ENCODE measurements at places on chromosomes 7 and 10.

GRCh38 chr10:1177936-1178335, 121.8 kb downstream of the WDR37 start:
- no peak for DNase-seq

GRCh38 chr10:108005627-108006026, 841.1 kb upstream of the SORCS1 start:
- DNase-seq, result no peak

DNA sequence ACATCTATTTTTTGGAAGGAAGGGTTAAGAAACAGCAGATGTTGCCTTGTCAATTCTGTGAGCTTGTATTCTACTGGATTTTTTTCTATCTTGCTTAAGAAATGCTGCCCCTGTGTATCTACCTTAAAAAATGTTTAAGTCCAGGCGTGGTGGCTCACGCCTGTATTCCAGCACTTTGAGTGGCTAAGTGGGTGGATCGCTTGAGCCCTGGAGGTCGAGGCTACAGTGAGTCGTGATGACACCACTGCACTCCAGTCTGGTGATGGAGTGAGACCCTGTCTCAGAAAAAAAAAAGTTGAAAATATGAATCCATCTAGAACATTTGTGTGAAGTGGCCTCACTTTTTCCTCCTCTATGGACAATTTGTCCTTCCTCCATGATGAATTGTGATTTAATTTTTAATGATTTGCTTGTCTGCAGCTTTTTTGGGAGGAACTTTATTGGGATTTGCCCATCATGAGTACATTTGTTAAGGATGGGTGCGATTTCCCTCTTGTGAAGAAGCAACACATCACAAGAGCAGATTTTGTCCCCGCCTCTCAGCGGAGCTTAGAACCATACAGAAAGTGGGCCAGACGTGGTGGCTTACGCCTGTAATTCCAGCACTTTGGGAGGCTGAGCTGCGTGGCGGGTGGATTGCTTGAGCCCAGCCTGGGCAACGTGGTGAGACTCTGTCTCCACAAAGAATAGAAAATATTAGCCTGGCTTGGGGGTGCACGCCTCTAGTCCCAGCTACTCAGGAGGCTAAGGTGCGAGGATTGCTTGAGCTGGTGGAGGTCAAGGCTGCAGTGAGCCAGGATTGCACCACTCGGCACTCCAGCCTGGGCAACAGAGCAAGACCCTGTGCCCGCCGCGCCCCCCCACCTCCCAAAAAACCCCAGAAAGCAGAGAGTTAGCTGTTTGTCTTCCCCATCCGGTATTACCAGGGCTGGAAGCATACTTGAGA, 57.7 kb downstream of the DNAJB6 start:
- no peak for DNase-seq

GRCh38 chr7:99679032-99679399, 780 bp downstream of the CYP3A5 start:
- no peak for DNase-seq

- DNase-seq, result no peak
Observed at GRCh38 chr7:24956021-24956420, 24.0 kb downstream of the OSBPL3 start.

GRCh38 chr10:27660268-27660667, 85.4 kb downstream of the MKX start:
- DNase-seq, result no peak

DNA sequence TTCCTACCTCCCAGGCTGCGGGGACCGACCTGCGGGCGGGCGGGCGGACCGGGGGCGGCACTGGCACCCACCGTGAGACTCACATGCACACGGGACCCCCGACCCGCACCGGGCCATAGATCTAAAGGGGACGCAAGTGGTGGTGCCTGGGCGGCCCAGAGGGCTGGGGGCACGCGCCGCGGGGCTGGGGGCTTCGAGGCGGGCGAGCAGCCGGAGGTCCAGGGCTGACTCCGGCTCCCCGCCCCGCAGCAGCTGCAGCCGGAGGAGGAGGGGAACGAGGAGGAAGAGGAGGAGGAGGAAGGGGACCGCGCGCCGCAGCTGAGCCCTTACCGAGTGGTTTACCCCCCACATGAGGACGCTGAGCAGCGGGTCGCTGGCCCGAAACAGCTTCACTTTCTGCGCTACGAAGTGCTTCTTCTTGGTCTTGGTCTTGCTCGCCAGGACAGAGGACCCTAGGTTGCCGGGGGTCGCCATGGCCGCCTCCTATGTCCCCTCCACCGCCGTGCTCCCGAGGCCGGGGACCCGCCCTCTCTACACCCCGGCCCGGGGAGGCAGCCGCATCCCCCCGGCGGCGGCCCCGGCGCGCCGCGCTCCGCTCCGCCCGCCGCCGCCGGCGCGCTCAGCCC, 412 bp downstream of the PIP4K2A start:
- DNase-seq, result peak; percentile 25

- no peak for DNase-seq
Observed at GRCh38 chr10:16116404-16117304, 256.3 kb upstream of the MINDY3 start.

DNA sequence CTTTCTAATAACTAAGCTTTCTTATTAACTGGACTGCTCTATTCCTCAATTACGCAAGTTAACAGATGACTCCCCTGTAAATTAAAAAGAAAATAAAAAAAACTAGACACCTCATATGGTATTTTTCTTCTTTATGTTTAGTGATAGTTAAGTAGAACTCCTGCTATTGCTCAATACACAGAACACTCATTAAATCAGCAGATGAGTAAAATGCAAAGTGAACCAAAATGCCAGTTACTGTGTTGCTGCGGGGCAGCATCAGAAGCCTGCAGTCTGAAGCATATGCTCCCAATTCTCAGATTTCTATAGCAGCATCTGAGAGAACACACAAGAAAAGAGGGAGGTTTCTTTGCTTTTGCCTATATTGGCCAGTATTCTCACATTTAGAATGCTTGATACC, 28.4 kb downstream of the CDK6 start:
- no peak for DNase-seq

DNA sequence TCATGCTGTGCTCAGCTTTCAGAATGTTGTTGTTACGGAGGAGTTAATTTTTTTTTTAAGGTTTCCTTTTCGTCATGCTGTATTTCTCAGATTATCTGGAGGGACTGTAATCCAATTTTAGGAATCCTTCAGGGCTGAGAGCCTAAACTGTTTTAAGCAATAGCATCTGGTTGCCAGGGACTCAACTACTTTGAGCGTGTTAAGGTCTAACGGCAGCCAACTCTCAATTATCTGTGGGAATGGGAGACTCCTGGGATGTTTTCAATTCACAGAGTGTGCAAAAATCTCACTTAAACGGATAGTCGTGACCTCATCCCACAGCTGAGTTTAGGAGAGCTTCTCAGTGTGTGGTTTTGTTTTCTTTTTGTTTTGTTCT, 291.7 kb downstream of the AUTS2 start:
- DNase-seq, result no peak

DNA sequence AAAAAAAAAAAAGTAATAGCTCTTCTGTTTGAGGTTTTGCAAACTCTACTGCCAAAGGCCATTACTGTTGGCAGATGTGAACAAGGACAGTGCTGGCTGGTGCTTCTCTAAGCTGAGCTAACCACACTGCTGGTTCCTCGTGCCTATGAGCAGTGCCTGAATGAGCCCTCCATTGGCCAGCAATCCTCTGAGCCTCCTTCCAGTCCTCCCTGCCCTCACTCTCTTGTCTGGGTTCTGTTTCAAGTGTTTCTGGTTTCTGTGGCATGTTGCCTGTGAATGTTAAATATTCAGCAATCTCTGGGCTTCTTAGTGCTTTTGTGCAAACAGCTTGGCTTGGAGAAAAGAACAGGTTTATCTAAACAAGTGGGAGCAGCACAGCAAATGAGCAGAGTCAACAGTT, 161.3 kb upstream of the AUTS2 start:
- DNase-seq, result no peak

DNA sequence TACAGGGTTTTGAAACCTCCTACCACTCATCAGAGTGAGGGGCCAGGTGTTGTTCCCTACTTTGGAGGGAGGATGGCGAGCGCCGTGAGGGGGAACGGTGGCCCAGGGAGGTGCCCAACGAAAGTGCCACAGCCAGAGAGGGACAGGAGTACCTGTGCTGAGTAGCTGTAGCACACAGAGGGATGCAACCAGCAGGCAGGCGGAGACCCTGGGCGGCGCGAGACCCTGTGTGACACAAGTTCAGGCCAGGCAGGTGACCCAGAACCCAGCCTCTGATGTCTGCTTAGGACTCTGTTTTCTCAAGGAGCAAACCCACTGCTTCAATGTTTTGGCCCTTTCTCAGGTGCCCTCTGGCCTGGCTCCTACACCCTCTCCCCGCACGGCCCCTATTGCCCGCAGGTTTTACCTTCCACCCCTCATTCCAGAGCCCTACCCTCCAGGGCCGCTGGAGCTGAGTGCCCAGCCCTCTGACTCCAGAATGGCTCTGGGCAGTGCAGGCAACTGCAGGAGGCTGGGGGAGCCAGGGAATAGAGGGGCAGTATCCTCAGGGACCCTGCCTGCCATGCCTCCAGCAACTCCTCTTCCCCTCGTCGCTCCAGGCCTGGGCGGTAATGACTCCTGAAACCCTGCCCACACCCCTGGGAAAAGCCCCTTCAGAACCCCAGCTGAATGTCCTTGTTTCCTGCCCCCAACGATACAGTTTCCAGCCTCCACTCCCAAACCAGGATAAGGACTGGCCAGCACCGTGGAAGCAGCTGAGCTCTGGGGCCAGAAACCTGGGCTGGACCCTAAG, 164.1 kb upstream of the RHEB start:
- DNase-seq, result no peak

DNA sequence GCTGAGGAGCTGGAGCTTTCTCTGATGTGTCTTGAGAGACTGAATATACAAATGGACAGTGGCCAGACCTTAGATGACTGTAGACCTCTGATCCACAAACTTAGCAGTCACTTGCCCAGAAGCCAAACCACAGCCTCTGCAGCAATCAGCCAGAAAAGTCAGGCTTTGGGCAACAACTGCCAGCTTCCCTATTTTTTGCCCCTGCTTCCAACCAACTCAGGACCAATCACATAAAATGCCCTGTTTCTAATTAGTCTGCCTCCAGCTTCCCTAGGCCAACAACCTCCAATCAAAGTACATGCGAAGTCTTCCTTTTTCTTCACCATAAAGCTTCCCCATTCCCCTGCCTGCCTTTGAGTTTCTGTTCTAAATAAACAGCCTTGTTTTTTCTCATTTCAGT, 37.8 kb upstream of the CACUL1 start:
- DNase-seq, result no peak

GRCh38 chr10:74924251-74924963, 98.0 kb downstream of the KAT6B start:
- no peak for DNase-seq

DNA sequence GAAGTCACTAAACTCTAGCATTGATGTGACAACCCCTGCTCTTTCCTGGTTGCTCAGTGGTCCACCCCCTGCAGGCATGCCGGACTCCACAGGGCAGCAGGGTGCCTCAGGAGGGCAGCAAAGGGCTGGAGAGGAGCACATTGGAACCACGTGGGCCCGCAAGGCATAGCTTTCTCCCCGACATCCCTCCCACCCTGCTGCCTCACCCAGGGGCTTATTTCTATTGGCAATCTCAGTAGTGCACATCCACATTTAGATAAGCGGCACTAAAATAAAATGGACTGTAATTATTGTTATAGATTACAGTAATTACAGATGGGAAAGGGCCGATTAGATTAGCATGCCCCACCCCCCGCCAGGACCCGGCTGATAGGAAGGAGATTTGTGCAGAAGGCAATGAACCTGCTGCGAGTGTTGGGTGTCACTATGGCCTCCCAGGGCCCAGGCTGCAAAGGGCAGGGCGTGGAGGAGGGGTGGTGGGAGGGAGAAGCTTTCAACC, 580.1 kb downstream of the GRID1 start:
- no peak for DNase-seq

DNA sequence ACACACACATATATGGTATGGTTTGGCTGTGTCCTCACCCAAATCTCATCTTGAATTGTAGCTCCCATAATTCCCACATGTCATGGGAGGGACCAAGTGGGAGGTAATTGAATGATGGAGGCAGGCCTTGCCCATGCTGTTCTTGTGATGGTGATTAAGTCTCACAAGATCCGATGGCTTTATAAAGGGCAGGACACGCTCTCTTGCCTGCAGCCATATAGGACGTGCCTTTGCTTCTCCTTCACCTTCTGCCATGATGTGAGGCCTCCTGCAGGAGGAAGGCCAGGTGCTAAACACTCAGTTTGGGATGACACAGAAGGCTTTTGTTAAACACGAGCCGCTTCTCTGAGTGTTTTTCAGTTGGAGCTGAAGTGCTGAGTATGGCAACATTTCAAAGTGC, 205.3 kb upstream of the KLF6 start:
- no peak for DNase-seq

DNA sequence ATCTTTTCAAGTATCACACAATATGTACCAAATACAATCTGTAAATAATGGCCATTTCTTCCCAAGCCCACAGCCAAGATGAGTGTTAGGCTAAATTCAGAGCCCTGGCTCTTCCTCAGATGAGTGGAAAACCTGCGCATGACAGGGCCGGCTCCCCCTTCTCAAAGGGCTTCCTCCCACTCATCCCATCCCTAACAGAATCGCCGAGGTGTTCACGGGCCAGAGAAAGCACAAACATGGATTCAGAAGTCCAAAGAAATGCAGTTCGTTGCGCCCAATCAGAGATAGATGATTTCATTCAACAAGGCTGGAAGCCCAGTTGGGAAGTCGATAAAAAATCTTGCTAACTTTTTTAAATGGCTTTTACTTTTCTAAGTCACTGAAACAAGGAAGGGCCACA, 121.8 kb downstream of the UBE2H start:
- DNase-seq, result no peak

- DNase-seq, result no peak
Observed at GRCh38 chr7:75055830-75056772, 17.5 kb downstream of the RCC1L start.

DNA sequence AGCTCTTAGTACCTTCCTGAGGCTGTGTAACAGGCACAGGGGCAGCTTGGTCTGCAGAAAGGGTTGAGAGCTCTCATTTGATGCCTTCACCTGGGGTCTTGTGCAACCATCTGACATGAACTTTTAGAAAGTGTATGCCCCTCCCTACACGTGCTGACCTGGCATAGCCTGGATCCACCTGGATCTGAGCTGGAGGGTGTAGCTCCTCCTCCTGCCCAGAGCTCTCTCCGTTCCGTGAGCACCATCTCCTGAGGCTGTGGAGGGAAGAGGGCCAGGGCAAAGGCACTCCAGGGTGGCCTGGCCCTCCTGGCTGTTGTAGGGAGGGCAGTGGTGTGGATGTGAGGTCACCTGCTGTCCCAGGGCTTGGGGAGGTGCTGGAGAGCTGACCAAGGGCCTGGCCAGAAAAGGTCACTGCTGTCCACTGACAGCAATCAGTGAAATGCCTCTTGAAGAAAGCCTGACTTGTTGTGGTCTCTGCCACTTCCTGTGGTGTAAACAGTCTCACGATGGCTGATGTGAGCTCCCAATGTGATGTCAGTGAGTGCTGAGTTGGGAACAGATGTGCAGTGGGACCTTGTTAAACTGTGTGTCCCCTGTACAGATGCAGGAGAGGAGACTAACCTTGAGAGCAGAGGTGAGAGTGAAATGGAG, 23.0 kb downstream of the AMZ1 start:
- peak; percentile 19 for DNase-seq

All from stimulated activated CD4-positive, alpha-beta T cell treated with anti-CD3 and anti-CD28 coated beads, Interleukin-4, amount 100 ng/mL, for 4 hours (primary cell).